ENCODE measurements at places on chromosomes 11 and 22.

- no peak for DNase-seq
Measured at GRCh38 chr11:79052544-79052943, 388.3 kb downstream of the TENM4 start.

- DNase-seq: no peak
Measured at GRCh38 chr11:12198251-12199222, 88.1 kb downstream of the MICAL2 start.

GRCh38 chr11:78878631-78879030, 304.0 kb upstream of the NARS2 start:
- DNase-seq: no peak

GRCh38 chr11:93034031-93034722, 64.7 kb downstream of the MTNR1B start:
- no peak for DNase-seq

- no peak for DNase-seq
Measured at GRCh38 chr11:35305670-35306382, 113.5 kb downstream of the SLC1A2 start.

DNA sequence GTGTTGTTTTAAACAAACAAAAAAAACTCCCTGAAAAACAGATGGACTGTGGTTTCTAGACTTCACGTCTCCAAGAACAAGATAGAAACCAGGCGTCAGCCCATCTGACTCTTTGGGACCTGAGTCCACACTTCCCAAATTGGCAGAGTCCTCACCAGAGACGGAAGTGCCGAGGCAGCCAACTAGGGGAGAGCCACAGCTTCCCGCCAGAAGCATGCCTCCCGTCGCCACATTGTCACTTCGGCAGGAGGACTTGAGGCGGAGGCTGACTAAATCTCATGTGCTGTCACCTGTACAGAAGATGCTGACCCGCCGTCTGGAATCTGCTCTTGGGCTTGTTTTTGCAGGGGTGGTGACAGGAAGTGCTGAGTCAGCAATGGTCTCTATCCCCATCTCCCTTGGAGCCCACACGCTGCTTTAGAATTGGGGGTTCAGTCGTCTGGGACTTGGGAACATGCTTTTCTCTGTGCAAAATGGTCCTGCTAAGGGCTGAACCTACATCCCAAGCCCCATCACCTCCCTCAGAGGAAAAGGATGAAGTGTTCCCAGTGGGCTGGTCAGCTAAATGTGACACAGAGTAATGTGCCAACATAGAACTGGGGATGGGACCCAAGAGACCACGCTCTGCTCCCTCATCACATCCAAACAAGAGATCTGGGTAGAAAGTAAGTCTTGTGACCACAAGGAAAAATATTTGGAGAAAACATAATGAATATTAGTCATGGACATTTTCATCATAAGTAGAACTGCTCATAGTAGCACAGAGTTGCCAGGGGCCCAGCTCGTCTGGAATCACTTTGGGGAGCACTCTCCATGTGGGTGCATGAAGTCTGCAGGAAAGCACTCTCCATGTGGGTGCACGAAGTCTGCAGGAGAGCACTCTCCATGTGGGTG, 152.9 kb downstream of the SNX19 start:
- DNase-seq: no peak

DNA sequence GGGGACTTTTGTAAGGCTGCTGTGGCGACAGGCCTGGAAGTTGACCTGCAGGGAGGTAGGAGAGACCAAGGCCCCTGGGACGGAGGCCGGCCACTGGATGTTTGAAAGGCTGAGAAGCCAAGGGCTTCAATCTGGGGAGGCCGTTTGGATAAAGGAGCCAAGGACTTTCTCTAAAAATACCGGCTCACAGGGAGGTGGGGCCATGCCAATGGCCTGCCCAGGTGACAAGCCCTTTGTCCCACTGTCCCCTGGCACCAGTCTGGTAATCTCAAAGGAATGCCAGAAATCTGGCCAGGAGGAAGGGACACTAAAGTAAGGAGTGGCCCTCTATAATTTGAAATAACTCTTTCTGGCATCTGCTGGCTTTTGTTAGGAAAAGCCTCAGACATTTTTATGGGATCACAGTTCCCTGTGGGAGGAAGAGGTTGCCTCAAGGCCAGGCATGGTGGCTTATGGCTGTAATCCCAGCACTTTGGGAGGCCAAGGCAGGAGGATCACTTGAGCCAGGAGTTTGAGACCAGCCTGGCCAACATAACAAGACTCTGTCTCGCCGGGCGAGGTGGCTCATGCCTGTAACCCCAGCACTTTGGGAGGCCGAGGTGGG, 1.9 kb upstream of the CHKA start:
- DNase-seq: no peak

GRCh38 chr11:118897721-118898310, 14.1 kb downstream of the CXCR5 start:
- no peak for DNase-seq

DNA sequence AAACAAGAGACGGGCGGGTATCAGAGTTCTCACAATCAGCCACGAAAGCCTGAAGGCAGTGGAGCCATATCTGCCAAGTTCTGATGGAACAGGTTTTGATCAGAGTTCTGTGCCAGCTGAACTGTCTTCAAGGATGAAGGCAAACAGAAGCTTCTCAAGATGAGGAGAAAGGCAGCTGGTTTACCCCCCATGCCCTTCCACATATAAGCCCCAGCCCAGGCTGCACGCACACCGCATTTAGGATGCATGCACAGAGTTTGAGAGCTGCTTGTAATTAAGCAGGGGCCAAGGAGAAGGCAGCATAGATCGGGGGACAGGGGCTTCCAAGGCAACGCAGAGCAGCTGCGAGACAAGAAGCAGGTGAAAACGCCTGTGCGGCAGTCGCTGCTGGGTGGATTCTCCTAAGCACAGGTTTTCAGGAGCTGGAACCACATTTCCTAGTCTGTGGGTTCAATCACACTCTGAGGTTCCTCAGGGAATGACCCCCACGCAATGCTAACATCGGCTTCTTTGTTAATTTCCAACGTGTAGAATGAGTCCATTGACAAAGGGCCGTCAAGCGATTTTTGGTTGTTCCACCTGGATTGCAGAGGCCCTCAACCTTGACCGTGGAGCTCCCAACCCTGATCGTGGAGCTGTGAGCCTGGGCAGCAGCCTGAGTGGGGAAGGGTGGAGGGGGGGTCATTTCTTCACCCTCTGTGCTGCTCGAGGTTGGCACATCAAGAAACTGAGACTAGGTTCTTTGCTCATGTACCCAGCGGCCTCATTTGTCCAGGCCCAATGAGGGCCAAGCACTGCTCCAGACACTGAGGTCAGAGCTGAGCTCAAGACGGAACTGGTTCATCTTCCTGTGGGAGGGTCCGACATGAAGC, 81.7 kb upstream of the SHISAL1 start:
- no peak for DNase-seq

GRCh38 chr11:68687311-68687710, 3.0 kb downstream of the GAL start:
- no peak for DNase-seq

GRCh38 chr11:8095371-8095770, 14.4 kb downstream of the TUB start:
- no peak for DNase-seq

- no peak for DNase-seq
Measured at GRCh38 chr22:44365832-44366231, 53.1 kb upstream of the SHISAL1 start.

DNA sequence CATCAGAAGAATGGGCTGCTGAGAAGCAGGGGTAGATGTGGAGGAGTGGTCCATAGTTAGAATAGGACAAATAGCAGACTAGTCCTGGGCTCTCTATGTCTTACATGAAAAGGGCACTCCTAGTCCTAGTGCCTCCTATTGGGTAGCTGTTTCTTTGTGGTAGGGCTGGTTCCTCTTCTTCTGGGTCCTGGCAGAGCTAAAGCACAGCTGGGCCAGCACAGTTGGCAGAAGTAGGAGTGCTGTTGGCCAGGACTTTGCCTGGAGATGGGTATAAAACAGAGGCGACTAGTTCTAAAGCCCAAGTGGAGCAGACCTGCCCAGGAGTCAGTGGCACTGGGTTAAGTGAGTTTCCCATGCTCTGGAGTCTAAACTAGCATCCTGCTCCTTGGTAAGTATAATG, 55.2 kb downstream of the PPFIBP2 start:
- DNase-seq: no peak

DNA sequence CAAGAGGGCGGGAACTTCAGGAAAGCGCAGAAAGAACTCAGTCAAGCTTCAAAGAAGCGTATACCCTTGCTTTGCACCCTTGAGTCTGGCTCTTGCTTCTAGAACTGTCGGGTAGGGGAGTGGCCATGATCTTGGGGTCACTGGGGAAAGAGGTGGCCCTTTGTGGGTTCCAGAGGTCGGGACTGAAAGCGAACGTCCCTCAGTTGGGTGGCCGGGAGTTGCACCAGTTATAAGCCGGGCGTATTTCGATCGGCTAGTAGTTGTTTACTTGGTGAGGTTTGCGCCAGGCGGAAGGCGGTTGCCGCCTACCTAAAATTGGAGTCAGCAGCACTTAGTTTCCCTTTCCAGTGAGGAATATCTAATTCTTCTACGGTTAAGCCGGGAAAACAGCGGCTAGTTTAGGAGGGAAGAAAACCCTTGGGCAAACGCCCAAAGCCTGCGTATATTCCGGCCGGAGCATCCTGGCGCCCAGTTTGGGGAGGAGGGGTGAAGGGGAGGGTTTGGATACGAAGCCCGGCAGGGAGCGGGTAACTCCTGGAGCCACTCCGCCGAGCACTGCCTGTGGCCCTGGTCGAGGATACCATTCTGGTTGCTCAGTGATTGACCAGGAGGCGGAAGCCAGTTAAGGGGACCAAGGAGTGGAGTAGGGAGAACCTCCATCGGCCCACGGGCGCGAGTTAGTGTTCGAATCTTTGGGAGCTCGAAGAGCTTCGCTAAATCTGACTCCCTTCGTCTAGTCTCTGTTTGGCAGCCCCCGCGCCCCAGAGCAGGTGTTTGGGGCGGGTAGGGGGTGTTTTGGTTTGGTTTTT, 807 bp upstream of the WT1 start:
- no peak for DNase-seq

DNA sequence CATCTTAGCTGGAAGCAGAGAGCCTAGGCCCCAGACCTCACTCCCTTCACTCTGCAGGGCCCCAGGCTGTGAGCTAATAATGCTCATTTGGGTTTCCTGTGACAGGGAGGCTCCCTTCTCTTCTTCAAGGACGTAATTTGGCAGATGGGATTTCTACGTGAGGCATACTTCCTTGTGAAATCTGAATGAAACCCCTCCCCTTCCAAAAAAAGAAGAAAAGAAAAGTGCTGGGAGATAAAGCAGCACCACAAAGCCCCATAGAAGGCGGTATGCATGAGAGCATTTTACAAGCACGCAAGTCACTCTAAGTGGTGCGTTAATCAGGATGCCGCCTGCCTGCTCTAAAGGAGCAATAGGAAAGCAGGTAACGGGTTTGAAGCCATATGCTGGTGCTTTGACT, 5.7 kb downstream of the P2RX3 start:
- DNase-seq: no peak

DNA sequence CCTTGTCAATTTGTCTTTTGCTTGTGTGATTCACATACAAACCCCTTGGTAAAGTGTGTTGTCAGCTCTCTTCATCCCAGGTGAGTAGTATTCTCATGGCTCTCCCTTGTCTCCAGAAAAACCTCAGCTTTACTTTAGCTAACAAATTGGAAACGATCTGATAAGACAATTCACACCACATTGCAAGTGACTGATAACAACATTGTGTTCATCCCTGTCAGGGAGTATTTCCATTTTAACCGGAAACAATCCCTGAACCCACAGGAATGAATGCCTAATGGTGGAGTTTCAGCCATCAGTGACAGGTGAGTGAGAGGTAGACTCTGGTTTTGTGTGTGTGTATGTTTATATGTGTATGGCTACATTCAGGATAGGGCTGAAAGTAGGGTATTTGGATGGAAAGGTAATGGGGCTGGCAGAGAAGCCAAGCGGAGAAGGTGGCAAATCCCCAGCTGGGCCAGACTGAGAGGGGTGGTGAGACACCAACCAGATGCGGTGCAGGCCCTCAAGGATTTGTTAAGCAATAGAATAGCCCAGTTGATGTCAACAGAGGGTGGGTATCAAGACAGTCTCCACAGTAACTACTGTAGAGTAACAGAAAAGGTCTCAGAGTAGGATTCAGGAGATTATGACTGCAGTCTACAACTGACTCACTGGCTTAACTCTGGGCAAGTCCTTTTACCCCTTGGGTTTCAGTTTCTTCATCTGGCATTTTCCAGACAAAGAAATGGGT, 7.6 kb downstream of the LRRC51 start:
- DNase-seq: no peak

DNA sequence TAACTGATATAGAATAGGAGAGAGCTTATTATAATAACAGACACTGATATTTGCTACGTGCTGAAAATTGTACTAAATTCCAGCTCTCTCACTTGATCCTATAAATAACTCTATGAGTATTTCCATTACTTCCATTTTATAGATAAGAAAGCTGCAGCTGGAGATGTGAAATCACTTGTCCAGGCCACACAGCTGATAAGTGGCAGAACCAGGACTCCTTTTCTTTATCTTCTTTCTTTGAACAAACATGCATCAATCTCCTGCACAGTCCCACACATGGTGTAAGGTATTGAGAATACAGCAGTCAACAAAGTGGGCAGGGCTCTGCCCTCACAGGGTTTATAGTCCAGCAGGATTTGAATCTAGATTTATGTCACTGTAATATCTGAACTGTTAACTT, 652.1 kb downstream of the NELL1 start:
- no peak for DNase-seq

- DNase-seq: no peak
Measured at GRCh38 chr11:46617972-46618314, 590 bp downstream of the ATG13 start.

DNA sequence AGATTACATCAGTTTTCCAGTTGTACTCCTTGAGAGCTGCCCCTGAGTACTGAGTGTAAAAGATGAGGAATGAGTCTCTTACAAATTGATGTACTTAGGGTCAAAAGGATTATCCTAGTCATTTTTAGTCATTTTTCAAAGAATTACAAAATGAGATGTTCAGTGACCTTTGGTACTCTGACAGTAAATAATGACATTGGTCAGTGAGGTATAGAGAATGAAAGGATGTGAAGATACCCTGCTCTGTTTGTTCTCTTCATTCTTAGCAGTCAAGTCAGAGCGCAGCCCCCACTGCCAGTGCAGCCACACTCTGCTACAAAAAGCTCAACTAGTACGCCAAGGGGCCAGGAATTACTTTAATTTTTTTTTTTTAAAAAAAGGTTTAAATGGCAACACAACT, 4.1 kb upstream of the ESAM start:
- no peak for DNase-seq

DNA sequence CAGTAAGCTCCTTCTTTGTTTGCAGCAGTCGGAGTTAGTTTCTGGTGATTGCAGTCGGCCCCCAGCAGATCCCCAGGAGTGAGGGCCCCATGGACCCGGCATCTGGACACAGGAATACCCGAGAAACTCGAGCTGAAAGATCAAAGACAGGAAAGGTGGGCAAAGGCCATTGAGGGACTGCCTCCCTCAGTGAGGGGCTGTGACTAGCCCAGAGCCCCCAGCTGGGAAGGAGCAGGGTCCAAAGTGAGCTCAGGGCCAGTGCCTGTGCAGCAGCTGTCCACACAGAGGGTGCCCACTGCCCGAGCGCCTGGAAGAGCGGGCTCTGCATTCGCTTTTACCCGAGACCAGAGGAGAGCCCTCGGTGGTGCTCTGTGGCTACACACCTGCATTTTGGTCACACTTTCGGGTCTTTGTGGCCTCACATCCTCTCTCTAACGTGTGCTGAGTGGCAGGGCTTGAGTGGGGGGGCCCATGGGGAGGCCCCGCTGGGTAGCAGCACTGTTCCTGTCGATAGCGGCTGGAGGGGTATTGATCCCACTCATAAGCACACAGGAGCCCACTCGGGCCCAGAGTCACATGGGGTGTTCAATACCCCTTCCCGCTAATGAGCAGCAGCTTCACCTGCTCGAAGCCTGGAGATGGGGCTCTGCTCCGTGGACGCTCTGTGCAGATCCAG, 532.9 kb downstream of the TBC1D22A start:
- no peak for DNase-seq

- no peak for DNase-seq
Measured at GRCh38 chr11:2731130-2732125, 31.6 kb upstream of the KCNQ1OT1 start.
